Neural progenitor cell (in vitro differentiated cells): ENCODE measurements at places on chromosomes 6 and 20. TPM values are rescaled to one million over a fixed set of nuclear protein-coding genes. Genes with fewer than 3 reads are reported as not detected.

- H3K4me3 ChIP-seq, result no peak overlapping the region
- H3K36me3 ChIP-seq, result no peaks in the 10 kb centered on the region
Measured at GRCh38 chr20:44154521-44155001, 32.4 kb downstream of the JPH2 start.

DNA sequence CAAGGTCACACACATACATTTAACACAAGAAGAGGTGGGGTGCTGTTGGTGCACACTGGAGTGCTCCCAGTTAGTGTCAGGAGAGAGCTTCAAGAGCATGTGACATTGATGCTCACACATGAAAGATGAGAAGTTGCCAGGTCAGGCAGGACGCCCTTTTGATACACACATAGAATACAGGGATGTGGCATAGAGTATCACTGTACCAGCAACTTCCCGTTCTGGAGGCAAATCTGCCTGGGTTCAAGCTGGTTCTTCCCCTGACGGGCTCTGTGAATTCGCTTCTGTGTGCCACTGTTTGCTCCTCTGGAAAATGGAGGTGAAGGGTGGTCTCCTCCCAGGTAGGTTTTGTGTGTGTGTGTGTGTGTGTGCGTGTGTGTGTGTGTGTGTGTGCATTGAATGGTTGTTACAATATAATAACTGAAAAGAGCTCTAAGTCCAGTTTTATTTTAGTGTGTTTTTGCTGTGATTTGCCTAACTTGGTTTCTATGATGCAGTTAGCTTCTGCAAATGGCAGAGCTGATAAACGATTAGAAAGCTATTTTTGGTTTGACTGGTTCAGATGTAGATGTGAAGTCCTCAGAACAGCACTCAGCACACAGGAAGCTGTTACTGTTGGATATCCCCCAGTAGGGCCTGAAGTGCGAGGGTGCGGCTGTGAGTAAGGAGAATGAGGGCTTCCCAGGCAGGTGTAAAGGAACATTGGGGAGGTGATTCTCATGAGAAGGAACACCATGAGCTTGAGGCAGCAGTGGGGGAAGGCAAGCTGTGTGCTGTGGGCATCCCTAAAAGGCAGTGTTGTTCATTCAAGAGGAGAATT is 53.4 kb downstream of the HIVEP1 start:
- no peaks in the 10 kb centered on the region for H3K27me3 ChIP-seq
- H3K4me1 ChIP-seq, result peaks cover 8% of the 10 kb centered on the region
- H3K27ac ChIP-seq, result no peak overlapping the region
- no peaks in the 10 kb centered on the region for H3K36me3 ChIP-seq

DNA sequence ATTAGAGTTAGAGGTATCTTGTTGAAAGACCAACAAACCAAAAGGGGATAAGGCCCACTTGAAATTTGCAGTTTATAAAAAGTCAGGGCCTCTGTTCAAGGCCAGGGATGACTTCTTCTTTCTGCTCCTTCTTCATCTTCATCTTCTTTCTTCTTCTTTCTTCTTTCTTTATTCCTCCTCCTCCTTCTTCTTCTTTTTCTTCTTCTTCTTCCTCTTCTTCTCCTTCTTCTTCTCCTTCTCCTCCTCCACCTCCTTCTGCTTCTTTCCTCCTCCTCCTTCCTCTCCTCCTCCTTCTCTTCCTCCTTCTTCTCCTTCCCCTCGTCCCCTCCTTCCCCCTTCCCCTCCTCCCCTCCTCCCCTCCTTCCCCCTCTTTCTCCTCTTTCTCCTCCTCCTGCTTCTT is 18.4 kb upstream of the ZNF292 start:
- H3K4me1 ChIP-seq, result no peaks in the 10 kb centered on the region
- DNase-seq, result no peak
- H3K36me3 ChIP-seq, result no peaks in the 10 kb centered on the region
- no peak overlapping the region for H3K4me3 ChIP-seq

- H3K27ac ChIP-seq, result no peak overlapping the region
- H3K4me1 ChIP-seq, result no peaks in the 10 kb centered on the region
- peak overlapping the region; percentile 34 for H3K4me3 ChIP-seq
- peaks cover 68% of the 10 kb centered on the region for H3K27me3 ChIP-seq
- no peaks in the 10 kb centered on the region for H3K36me3 ChIP-seq
Measured at GRCh38 chr20:63071541-63072181, 64.9 kb upstream of the BHLHE23 start.

The DDRGK1 gene
- 27.9 and 58.4 TPM in 2 replicates for total RNA-seq

The RAB44 gene
- total RNA-seq, result 0.03 TPM in 1 of 2 replicates, not detected in the other

The TAP2 gene
- 2.8 and 2.9 TPM in 2 replicates for total RNA-seq
